ENCODE measurements at places on chromosomes 3 and 15.
A peak's percentile ranks its signal among the peaks of the same experiment; 100 is the strongest.

DNA sequence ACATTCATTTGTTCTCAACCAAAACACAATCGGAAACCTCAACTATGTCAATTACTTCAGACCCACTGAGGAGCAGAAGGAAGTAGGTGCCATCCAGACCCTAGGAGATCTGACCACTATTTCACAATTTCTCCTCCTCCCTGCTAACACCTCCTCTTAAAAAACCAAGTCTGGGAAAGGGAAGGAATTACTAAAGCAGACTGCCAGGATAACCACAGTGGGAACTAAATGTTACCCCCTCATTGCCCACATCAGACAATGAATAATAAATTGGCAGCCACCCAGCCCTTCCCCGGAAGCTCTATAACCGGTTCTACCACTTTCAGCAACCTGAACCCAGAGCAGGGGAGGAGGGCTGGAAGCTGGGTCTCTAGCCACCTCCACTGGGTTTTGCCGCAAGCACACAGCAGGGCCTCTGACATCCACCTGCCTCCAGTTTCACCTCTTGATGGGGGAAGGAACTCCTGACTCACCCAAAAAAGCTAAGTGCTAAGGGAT is 17.6 kb downstream of the C15orf62 start:
- peak; percentile 85 for DNase-seq

GRCh38 chr3:25826510-25826909 is 36.6 kb downstream of the OXSM start:
- peak; percentile 10 for DNase-seq

DNA sequence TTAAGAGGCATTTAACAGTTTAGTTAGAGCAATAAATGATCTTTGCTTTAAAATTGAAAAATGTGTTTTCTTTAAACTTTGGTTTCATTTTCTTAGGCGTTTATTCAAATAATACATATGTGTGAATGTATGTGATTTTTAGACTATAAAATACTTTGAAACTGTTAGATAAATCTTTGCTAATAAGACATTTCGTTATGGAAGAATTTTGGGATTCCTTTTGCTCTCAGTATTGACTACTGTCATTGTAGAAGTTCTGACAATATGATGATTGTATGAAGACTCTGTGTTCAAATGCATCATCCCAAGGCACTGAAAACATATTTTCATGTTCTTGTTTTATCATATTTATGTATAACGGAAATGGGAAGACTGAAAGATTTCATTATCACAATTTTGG is 43.8 kb upstream of the GOLGA8A start:
- no peak for DNase-seq

- DNase-seq, result no peak
These were observed 159.9 kb downstream of the APBA2 start for GRCh38 chr15:29045717-29046116.

DNA sequence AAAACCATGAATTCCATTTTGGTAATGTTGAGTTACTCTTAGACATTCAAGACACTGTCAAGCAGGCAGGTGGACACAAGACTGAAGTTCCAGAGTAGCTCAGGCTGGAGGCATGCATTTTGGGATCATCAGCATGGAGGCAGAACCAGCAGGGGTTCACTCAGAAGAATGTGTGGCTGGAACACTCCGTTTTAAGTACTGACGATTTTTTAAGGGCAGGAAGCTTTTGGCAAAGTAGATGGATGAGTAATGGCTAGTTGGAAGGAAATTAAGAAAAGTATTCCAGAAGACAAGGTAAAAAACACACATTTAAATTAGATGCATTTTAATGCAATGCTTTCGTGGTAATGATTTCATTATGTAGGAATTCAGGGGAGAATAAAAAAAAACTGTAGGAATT is 420.4 kb downstream of the ROBO2 start:
- DNase-seq, result no peak

DNA sequence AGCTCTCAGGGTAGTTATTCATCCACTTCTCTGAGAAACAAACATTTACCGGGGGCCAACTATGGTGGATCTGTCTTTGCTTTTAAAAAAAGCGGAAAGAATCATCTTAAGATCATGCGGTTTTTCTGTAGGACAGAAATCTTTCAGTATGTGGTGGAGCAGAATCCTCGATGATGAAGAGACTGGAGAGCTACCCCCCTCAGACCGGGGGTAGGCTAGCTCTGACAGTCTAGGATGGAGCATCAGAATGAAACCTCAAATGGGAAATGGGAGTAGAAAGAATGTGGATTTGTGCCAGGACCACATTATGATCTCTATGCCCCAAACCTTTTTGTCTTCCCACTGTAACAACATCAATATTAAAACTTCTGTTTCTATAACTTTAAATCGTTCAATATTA is 30.3 kb downstream of the TPRG1 start:
- DNase-seq, result no peak

DNA sequence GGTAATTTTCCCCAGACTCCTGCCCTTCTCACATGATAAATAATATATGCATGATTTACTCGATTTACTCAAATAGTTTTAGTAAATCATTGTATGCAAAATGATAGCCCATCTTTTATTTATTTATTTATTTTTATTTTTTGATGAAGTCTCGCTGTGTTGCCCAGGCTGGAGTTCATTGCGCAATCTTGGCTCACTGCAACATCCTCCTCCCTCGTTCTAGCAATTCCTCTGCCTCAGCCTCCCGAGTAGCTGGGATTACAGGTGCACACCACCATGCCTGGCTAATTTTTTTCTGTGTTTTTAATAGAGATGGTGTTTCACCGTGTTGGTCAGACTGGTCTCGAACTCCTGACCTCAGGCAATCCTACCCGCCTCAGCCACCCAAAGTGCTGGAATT is 343.8 kb upstream of the PLSCR5 start:
- DNase-seq, result no peak

GRCh38 chr3:55984626-55985025 is 483.6 kb downstream of the ERC2 start:
- DNase-seq, result no peak

- DNase-seq, result no peak
These were observed 617.5 kb downstream of the TBL1XR1 start for GRCh38 chr3:176579711-176580185.

DNA sequence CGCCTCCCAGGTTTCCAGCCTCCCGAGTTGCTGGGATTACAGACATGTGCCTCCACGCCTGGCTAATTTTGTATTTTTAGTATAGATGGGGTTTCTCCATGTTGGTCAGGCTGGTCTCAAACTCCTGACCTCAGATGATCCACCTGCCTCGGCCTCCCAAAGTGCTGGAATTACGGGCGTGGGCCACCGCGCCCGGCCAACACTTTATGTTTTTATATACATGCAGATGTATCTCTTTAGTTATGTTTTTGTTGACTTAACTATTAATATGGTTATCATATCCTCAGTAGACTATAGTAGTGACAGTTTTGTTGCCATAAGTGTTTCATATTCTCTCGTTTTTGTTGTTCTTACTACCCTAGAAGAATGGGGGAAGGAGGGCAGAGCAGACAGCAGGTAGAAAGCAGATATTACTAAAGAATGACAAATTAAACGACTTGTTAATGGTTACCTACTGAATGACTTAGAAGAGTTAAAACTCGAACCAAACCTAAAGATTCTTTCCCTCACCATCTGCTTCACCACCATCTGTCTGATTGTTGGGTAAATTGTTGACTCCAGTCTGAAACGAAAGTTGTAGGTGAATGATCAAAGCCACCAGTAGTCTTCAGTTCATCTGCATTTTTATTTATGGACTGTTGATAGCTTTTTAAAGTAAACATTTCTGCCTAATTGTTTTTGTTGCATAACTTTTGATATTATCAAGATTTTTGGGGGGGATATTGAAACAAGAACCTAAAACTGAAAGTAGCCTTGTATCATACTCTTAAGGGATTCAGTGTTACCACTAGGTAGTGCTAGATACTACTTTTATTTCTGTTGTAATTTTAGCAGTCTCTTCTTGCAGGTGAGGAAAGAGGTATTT is 89.3 kb downstream of the RASA2 start:
- no peak for DNase-seq

GRCh38 chr15:77798847-77799246 is 166.1 kb upstream of the LINGO1 start:
- DNase-seq, result no peak

DNA sequence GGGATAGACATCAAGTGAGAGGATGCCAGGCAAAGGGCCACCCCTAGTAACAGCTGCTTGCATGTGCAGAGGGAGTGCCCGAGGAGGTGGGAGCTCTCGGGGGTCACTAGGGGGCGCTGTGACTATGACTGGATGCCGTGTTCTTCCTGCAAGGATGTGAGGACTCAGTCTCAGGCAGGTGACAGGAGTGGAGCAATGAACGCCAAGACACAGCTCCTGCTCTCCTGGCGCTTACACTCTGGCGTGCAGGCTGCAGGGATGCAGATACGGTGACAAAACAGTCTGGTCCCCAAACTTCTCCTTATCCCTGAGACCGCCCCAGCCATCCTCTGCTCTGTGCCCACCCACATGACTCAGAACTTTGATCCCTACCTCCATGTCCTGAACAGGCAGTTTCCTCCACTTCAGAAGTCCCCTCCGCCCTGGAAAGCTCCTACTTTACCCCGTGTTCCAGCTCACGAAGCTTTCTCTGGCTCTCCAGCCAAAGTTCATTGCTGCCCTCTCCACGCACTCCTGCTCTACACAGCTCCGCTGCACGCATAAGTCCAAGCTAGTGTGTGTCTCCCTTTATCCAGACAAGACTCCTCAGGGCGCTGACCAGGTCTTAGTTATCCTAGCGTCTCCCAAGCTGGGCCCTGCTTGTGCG is 14.7 kb downstream of the RHOV start:
- peak; percentile 91 for DNase-seq

DNA sequence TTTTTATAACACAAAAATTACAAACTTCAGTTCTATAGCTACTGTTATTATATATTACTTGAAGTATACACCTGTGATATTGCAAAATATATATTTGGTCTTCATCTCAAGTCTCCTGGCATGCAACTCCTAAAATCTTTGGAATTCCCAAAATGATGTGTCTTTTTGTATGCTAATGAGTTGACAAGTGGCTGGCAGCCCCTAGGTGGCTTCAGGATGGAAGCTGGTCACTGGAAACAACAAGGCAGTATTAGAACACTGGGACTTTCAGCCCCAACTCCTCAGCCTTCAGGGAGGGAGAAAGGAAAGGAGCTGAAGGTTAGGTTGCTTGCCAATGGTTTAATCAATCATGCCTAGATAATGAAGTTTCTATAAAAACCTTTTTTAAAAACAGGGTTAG is 112.0 kb downstream of the SCAPER start:
- DNase-seq, result no peak

DNA sequence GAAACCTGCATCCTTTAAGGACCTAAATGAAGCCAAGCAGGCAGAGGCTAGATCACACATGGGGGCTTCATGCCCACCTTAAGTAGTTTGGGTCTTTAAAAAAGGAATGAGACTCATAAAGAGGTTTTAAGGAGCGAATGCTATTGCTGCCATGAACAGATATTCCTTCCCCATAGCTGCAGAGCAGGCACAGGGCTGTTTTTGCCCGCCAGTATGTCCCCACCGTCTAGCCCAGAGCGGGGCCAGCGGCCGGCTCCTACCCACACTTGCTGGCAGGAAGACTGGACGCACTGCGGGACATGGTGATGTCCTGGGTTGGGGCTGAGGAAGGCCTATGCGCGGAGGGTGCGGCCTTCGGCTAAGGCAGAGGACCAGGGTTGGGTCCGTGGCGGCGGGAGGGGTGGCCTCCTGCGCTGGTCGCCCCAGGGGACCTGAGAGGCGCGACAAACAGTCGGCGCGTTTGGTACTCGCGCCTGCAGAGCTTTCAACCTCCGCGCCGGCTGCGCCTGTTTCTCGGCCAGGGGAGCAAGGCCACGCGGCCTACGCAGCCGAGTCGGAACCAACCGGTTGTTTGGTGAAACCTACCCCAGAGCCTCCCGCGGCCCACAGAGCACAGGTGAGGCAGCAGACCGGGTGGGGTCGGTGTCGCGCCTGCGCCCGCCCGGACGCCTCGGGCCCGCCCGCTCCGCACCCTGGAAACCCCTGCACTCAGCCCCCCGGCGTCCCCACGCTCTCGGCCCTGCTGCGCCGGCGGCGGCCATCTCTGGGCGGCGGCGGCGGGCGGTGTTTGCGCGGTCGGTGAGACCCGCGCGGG is at the start of gene FAIM:
Gene FAIM (plus strand): TSS at position 450 of the 814 bp plus-strand sequence. CDS start 10,956 bp downstream, outside the sequence.
- DNase-seq, result peak; percentile 85

GRCh38 chr3:186118692-186119091 is 9.8 kb upstream of the ETV5 start:
- no peak for DNase-seq

GRCh38 chr15:83062768-83063180 is 4.3 kb downstream of the BTBD1 start:
- DNase-seq, result no peak

- no peak for DNase-seq
These were observed 117.5 kb downstream of the ANXA2 start for GRCh38 chr15:60280259-60280658.

GRCh38 chr3:58484722-58485069 is 7.2 kb upstream of the KCTD6 start:
- no peak for DNase-seq

DNA sequence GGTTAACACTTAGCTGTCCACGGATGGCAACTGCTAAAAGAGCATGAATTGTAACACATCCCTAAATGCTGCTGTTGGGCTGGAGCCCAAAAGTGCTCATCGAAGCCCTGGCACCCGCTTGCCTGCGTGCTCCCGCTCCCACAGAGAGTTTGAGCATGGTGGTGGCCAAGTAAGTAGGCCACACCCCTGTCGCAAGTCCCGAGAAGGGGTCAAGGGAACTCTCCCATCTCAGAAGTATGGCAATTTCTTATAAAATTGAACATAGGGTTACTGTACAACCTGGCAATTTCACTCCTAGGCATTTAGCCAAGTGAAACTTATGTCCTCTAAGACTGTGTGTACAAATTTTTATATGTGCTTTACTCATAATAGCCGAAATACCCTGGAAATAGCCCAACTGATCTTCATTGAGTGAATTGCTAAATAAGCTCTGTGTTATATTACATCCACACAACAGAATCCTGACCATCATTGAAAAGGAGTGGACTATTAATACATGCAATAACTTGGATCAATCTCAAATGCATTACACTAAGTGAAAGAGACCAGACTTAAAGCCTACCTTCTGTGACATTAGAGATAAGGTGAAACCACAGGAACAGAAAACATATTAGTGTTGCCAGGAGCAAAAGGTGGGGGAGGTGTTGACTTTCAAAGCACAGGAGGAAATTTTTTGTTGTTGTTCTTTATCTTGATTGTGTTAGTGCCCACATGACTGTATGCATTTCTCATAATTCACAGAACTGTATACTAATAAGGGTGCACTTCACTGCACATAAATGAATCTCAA is 1.5 kb upstream of the GCSAM start:
- no peak for DNase-seq

GRCh38 chr3:32457971-32458471 is 44.6 kb downstream of the CMTM6 start:
- DNase-seq, result peak; percentile 60

GRCh38 chr15:69562564-69562963 is 109.9 kb downstream of the RPLP1 start:
- no peak for DNase-seq

- no peak for DNase-seq
These were observed 15.5 kb downstream of the KLHL25 start for GRCh38 chr15:85779249-85779648.

DNA sequence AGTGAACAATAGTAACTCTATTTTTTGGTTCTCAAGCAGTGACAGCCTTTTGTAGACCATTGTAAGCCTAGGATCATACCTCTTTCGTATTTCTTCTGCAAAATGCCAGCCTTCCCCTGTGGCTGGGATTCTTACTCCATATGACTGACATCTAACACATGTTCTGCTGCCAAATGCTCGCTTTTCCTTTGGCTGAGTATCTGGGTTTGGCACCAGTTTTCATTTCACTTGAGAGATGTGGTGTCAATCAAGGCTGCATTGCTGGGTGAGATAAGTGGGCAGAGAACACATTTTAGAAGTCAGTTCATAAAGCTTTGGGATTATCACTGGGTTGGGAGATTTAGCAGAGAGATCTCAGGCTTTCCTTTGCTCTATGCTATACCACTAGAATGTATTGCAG is 514.7 kb upstream of the SGO1 start:
- DNase-seq, result no peak
